ENCODE measurements at places on chromosomes 3 and 15.

- DNase-seq = no peak
These were observed 887.4 kb upstream of the ROBO1 start for GRCh38 chr3:80655216-80655615.

- no peak for DNase-seq
These were observed 9.7 kb upstream of the SLC6A20 start for GRCh38 chr3:45806072-45806471.

- DNase-seq = no peak
These were observed 1029.9 kb upstream of the CADM2 start for GRCh38 chr3:83928903-83929302.

DNA sequence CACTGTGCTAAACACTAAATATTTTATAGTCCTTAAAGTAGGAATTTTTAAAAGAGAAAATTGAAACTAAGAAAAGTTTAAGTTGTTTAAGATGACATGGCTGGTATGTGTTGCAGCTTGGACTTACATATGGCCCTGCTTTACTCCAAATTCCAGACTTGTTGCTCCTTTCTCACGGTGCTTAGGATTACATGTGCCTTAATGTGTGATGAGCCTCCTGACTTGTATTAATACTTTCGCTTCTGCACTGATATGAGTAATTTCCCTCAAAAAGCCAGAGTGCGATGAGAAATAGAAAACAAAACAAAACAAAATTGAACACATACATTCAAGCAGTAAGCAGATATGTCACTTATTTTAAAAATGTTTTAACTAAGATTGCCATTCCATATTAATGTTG, 250.2 kb downstream of the VGLL3 start:
- DNase-seq = no peak

- peak; percentile 9 for DNase-seq
These were observed 75.2 kb downstream of the NEO1 start for GRCh38 chr15:73127302-73127936.

DNA sequence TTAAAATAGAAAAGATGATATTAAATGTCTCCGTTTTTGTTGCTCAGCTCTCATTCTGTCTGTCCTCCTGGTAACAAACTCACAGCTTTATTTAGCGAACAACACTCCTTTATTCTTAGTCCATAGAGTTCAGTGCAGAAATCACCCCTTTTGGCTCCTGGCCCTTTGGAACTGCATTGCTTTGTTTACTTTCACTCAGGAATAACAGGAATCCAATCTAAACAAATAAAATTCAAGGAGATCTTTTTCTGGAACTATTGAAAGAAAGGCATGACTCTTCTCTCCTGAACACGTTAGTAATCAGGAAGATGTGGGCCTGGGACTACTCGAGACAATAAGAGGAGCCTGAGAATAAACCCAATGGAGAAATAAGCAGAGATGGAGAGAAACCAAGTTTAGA, 409.2 kb downstream of the DIPK2A start:
- DNase-seq = no peak

DNA sequence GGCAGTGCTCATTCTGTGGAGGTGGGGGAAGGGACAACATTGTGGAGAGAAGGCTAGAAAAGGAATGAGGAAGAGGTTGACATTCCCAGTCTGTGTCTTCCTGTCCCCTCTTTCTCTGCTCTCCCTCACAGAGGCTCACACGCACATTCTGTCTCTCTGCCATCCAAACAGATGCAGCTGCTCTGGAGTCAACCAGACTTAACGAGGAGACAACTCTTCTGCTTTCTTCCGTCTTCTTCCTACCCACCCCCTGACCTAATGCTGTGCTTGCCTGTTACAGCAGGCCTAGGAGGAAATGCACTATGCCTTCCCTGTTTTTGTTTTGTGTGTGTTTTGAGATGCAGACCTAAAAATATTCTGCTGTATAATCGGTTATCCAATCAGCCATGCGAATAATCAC, 121.9 kb downstream of the CACNA1D start:
- DNase-seq = no peak

- no peak for DNase-seq
These were observed 428.2 kb upstream of the RGMA start for GRCh38 chr15:93517176-93517575.

- no peak for DNase-seq
These were observed 57.8 kb downstream of the ZNF621 start for GRCh38 chr3:40582401-40583027.

DNA sequence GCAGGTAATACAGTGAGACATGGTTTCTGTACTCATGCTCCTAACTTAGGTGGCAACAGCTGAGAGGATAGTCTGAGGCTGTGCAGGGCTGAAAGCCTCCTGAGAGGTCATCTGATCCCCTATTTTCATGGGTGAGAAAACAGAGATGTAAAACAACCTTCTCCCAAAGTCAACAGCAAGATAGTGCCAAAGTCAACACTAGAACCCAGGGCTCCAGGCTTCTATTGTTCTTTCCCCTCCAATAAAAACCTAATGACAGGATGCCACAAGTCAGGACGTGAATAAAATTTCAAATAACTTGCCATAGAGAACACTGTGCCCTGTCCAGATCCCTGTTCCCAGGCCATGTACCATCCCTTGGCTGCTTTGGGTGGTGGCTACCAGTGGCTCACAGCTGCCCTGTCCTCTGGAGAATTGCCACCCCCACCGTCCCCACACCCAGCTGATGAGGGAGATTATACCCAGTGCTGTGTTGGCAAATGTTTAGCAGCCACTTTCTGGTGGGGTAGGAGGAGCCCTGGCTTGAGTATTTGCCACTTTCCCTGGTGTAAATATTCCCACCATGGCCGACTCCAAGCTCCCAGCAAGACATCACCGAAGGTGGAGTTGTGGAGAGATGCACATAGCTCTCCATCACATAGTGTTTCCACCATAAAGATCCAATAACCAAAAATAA, 54.8 kb downstream of the SRGAP3 start:
- no peak for DNase-seq

DNA sequence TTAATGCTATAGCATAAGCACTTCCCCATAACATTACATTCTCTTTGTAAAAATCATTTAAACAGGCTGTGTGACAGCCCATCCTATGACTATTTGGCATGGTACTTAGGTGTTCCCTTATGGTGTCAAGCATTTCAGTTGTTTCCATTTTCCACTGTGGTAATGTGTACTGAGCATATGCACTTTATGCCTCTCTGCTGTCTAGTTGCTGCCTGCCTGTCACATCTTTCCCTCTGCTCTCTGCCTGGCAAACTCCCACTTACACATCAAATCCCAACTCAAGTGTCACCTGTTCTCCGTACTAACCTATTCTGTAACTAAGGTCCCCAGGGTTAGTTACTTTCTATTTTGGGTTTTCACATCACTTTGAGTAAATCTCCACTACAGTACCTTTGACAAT, 84.4 kb upstream of the STRIT1 start:
- no peak for DNase-seq

DNA sequence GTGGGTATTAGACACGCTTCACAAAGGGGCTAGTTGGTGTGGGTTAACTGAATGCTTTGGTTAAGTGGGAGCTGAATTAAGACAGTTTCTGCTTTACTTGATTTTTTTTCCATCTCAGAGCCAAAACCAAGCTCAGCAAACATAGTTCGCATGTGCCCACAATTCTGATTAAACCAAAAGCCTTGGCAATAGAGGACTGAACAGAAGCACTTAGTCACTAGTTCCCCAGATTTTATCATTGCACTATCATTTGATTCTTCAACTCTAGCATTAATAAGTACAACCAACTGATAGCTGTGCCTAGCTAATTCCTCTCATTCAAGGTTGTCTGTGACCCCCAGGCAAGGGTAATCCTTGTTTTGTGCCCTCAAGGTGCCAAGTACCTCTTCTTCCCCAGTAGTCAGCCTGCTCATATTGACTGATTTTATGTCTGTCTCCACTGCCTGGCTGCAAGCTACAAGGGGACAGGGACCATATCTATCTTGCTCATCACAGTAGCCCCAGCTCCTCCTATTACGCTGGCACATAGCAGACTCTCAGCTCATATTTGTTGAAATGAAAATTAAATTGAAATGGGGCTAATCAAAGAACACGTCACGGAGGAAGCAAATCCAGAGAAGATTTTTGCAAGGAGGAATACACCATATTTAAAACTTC, 9.9 kb upstream of the ARHGEF3 start:
- DNase-seq = no peak

GRCh38 chr15:66603301-66604179, 37.7 kb upstream of the LCTL start:
- DNase-seq = peak; percentile 31

- no peak for DNase-seq
These were observed 383.3 kb upstream of the ROBO2 start for GRCh38 chr3:76656531-76657070.

DNA sequence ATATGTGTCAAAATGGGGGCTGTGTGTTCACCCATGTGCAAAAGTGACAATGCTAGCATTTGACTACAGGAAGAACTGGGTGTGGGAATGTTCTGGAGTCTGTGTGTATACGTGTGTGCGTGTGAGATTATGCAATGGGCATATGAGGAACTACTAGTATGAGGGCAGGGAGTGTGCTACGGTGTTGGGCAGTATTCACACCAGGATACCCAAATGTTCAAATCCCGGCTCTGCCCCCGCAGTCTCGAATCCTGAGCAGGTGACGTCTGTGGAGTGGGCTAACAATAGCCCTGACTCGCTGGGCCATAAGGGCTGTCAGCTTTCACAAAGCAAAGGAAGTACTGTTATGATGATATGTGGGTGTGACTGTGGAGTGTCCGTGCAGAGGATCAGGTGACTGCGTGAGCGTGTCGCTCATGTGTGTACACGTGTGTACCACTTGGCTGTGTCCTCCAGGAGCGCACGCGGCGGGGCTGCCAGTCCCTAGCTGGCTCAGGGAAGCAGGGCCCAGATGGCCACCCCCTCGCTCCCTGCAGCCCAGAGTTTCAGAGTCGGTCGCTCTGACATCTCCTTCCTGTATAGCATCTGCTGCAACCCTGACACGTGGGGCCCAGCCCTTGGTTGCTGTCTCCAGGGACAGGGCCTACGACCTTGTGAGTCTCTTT, 27.2 kb downstream of the IQSEC1 start:
- DNase-seq = no peak

DNA sequence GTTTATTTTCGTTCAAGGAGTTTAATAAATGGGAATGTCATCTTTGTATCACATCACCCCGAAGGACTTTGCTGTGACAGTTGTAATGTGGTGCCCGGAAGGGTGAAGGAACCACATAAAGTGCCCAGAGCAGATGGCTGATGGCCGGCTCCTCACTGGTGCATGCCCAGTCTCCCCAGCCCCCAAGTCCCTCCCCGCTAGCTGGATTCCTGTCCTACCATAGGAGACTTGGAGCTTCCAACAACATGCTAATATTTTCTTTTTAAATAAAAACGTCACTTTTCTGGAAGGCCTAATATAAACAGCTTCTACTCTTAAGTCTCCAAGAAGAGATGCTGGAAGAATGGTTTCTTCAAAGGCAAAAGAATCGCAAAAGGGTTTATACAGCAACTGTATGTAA, 273.9 kb upstream of the LRTM1 start:
- DNase-seq = no peak

- no peak for DNase-seq
These were observed 54.6 kb upstream of the PIAS1 start for GRCh38 chr15:67999320-68000100.

- DNase-seq = no peak
These were observed 61.6 kb downstream of the GJD2 start for GRCh38 chr15:34693053-34693744.

- DNase-seq = no peak
These were observed 1268.1 kb downstream of the OTOL1 start for GRCh38 chr3:162764808-162765071.

DNA sequence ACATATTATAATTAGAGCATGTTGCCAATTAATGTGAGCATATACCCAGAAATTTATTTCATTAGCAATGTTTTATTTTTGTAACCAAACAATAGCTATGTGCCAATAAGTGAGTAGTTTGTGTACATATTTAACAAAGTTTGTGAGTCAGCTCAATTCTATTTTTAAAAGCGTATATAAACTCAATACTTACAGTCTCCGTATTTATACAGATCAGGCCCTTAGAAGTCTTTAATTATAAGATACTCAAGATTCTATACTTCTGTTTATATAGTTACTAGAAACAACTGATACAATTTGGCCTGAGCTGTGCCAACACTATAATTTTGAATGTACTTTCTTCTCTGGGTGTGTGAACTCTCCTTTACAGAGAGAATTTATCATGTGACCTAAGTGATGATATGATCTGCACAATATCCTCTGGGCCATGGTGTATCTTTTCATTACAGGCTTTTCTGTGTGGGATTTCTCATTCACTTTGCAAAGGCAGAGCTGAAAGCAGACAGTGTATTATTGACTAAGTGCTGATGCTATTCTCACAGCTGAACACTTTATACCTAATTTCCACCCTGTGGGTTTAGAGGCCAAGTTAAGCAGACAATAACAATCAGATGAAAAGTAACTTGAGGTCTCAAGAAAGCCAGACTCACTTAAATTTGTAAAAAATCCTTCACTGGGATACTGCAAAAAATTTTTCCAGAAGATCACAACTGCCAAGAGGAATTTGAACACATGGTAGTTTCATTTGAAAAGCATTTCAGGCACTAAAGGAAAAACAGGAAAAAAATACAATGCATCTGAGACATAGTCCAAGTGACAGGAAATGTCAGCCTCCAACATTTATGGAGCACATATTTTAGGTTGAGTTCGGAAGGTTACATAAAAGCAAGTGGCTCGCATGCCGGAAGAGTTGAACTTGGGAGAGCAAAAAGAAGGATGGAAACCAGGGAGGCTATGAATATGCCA, 277.9 kb upstream of the SEMA6D start:
- no peak for DNase-seq

DNA sequence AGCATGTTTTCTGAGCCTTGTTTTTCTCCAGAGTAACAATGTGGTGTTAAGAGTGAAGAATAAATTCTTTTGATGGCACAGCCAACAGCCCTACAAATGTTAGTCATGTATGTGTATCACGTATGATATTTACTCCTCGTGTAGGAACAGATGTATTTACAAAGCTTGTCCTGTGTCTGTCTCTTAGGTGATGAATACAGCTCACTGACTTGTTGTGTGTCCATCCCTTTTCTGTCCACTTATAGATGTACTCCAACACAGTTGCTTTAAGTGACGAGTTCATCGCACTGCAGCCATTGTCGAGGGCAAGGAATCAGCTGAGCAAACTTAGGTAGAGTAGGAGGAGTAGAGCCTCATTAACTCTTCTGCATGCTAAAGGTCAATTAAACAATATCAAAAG, 78.1 kb downstream of the DCUN1D1 start:
- no peak for DNase-seq

DNA sequence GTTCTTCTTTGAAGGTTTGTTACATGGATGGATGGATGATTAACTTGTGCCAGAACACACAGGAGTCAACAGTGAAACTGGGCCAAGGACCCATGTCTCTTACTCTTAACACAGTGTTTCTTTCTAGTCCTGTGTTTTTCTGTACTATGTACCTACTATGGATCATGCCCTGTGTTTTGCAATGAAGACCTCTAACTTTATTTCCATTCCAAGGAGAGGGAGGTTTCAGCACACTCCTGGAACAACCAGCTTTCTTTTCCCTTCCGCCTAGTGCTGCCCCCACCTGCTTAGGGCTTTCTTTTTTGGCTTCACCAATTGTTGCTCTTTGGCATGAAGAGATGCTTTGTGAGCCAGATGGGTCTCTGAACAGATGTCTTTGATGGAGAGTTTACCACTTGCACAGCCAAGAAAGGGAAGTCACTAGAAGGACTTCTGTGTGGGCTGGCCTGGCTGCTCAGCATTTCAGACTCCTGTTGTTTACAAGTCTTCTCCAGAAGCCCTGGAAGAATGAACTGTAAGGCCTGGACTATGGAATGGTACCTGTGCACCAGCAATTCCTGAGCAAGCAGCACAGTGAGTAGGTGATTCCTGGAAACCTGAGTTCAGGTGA, 44.5 kb downstream of the SNAPC5 start:
- no peak for DNase-seq
